NCI-H226 (cell line): ENCODE measurements at places on chromosomes 5 and 9.

GRCh38 chr9:84207491-84207951 lies 133.0 kb downstream of the SLC28A3 start:
- no peak for DNase-seq

GRCh38 chr5:22614486-22615094 lies 238.6 kb downstream of the CDH12 start:
- no peak for DNase-seq

DNA sequence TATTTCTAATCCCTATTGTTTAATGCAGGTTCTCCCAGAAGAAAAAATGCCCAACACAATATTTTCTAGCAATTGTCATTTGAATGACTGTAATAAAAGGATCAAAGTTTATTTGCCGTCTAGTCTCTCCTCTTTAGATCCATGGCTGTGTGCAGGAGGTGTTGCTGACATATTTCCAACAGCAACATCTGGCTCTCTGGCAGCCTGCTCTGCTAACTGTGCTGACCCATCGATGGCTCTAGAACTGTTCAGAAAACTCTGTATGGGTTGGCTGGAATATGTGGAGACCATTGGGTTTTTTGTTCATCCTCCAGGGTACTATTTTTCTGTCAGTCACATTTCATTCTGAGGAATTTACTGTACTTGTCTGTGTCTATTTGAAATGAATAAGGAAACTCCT lies 202.0 kb upstream of the SLC27A6 start:
- no peak for DNase-seq

DNA sequence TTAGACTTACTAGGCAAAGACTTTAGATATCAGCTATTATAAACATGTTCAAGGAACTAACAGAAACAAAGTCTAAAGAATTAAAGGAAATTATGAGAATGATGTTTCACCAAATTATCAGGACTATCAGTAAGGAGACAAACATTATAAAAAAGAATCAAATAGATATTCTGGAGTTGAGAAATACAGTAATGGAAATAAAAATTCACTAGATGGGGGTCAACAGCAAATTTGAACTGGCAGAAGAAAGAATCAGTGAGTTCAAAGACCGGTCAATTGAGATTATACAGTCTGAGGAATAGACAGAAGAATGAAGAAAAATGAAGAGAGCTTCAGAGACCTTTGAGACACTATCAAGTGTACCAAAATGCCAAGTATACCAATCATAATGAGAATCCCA lies 9.6 kb upstream of the IL13 start:
- DNase-seq, result no peak

DNA sequence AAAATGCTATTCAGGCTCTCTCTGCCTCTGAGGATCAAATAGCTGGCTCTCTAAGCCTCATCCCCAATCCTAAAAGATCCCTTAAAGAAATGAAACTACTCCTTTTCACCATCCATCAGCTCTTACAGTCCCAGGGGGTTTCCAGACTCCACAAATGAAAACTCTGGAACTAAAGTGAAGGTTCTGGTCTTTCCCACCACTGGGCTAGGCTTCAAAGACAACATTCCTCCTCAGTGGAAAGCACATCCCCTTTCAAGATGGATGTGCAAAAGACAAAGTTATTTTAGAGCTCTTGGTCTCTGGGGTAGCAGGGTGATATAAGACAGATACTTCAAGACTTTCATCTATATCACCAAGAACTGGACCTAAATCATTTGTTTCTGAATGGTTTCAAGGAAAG lies 106.9 kb downstream of the DCP2 start:
- DNase-seq, result no peak

GRCh38 chr9:78393340-78393739 lies 96.4 kb downstream of the PSAT1 start:
- no peak for DNase-seq
